Sigmoid colon (tissue), 7 donors: ENCODE measurements at places on chromosomes 11 and 22. TPM values are rescaled to one million over a fixed set of nuclear protein-coding genes. Genes with fewer than 3 reads are reported as not detected.
A peak's percentile ranks its signal among the peaks of the same experiment; 100 is the strongest.

GRCh38 chr22:27795696-27796517 lies 5.6 kb downstream of the MN1 start:
- no peak for DNase-seq

- DNase-seq: no peak
Observed at GRCh38 chr11:76850130-76850529, 10.6 kb upstream of the ACER3 start.

GRCh38 chr11:959608-960007 lies 33.9 kb downstream of the AP2A2 start:
- no peak for DNase-seq

DNA sequence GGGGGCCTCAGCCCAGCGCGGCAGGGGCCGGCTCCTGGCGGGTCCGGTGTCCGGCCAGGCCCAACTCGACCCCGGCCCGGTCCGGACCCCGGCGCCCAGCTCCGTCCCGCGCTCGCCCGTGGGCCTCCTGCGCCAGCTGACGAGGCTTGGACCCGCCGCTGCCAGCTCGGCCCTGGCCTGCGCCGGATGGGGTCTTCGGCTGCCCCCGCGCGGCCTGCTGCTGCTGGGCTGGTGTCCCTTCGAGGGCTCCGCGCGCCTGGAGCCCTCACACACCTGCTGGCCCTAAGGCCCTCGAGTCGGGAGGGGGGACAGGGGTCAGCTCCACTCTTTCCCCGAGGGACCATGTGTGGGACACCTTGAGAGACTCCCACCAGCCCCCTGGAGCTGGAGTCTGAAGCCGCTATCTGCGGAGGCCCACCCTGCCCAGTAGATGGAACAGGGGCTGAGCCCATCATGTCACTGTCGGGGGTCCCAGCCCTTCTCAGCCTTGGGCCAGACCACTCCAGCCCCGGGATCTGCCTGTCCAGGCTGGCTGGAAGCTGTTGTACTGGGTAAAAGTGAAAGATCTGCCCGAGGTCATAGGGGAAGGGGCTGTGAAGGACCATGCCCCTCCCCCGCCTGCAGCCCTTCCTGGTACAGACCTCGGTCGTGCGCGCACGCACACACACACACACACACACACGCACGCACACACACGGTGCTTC lies 768 bp upstream of the CDKN1C start:
- DNase-seq: peak; percentile 85

DNA sequence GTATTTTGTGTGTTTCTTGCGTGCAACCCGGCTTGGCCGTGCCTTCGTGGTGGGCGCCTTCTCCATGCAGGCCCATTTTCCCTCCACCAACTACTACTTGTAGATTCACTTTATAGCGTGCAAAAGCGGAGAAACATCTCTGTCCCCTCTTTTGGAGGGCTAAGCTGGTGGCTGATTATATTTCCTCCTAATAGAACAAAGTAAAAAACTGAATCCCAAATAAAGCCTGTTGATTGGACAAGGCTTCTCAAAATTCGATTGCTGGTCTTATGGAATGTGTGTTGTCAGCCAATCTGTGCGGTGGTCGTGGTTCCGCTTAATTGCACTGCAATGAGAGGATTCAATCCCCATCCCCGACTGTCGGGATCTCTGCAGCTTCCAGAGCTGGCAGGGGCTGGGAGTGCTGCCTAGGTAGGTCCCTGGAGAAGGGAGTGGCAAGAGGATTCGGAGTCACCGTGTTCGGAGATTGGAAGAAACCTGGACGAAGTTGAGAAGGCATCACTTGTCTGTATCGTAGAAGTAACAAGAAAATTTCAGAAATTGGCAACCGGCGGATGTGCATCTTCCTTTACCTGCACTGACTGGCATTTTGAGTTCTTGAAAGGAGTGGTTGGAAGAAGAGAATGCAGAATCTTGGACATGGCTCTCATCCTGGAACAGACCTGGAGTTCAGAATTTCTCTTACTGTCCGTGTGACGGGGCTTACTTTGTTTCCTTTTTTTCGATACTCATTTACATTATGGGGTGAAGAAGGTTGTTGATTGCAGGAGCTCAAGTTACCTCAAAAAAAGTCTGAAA lies 1.1 kb downstream of the HMGXB4 start:
- DNase-seq: no peak

DNA sequence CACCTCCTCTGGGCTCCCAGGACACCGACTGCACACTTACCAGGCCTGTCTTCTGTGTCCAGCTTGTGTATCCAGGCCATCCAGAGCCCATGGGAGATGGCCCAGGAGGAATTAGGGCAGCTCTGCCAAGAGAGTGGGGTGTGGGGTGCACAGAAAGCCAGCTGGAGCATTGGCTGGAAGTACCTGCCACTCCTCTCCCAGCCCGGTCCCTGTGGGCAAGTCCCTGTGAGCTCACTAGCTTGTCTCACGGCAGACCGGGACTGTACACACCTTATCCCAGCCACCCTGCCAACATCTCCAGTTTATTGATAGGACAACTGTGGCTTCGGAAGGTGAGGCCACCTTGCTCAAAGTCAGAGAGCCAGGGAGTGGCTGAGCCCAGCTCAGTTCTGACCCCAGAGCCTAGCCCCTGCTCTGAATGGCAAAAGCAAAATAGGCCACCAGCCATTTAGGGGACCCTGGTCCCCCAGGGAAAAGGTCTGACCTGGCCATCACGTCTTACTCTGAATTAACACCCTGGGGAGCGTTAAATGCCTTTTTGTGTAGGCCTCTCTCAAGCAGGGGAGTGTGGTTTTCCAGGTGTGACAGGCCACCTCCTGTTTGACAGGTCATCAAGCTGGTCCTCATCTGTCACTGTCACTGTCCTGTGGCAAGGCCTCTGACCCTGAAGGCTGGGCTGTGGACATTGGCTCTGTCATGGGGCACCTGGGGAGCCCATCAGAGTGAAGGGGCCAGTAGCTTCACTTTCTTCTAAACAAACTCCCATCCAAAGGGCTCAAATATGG lies 15.1 kb downstream of the UQCR10 start:
- no peak for DNase-seq

DNA sequence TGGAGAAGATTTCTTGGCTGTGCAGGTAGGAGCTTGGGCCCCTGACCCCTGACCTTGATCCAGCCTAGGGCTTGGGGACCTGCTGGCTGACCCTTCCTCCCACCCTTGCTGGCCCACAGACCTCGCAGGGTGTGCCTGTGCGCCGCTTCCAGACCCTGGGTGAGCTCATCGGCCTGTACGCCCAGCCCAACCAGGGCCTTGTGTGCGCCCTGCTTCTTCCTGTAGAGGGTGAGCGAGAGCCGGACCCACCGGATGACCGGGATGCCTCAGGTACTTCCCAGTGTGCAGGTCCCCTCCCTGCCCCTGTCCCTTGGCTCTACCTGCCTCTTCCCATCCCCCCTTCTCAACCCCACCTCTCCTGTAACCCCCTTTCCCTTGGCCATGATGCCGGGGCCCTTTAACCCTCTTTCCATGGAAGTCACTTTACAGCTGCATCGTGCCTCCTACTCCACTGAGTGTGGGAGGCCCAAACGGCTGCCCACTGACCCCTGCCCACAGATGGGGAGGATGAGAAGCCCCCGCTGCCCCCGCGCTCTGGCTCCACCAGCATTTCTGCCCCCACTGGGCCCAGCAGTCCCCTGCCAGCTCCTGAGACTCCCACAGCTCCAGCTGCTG lies 3.8 kb downstream of the INPPL1 start:
- DNase-seq: no peak

DNA sequence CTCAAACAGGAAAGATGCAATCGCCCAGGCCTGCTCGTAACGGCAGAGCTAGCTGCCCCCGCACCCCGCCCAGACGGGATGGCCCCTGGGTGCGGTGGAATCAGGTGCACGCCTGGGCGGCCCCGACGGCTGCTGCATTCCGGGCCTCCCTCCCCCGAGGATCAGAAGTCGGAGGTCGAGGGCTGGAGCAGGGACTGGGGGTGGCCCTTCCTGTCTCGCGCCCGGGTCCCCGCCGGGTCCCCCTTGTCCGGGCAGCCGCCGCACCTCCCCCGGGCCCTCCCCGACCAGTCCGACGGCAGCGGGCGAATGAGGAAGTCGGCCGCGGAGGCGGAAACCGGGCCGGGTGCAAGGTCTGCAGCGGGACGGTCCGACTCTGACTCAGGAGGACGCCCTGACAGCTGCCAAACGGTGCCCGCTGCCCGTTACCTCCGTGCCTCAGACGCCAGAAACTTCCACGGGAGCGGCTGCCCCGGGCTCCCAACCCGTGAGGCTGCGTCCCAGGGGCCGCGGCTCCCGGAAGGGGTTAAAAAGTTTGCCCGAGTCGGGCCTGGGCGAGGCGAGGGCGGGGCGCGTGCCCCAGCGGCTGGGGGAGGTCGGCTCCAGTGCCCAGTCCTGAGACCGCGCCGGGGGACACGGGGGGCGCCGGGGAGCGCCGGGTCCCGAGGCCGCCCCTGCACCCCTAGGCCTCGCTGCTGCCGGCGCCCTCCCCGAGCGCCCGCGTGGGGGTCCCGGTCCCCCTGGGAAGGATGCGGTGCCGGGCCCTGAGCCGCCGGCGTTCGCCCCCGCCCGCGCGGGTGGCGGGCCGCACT lies 663 bp downstream of the MYH9 start:
- peak; percentile 88 for DNase-seq

DNA sequence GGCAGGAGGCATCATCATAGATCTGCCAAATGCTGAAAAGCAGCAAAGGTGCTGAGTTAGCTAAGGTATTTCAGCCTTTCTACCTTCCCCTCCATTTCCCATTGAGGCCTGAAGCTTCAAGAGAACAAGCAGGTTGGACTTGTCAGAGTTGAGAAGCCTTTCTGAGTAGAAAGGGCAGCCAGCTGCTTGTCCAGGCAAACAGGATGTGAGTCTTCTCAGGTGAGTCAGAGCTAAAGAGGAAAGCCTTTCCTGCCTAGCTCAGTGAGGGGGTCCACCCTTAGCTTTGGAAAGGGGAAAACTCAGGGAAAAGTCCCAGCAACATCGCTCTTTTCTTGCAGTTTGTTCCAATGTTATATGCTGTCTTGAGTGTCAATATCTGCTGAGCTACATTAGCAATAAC lies 13.2 kb upstream of the MPZL2 start:
- DNase-seq: no peak

GRCh38 chr11:114921697-114922096 lies 243.4 kb downstream of the NXPE2 start:
- no peak for DNase-seq

DNA sequence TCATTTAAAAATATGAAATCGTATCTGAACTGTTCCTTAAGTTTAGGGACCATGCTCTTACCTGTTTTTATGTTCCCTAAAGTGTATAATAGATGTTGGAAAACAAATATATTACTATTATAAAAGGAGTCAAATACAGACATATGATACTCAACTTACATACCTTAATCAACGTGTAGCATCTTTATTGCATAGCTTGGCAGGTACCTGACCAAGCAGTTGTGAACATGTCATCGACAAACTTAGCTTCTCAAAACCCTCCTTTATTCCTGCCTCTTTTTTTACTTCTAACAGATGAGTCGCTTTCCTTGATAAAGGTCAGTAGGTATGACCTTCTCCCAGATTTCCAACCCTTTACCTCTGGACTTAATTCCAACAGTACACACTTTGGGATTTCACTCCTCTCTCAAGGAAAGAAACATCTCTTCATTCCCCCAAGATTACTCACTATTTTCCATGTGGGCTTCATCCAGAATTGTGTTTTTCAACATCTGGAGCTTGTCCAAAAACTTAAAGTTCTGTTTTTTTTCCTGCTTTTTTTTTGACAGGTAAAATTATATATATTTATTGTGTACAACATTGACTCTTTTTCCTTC lies 11.9 kb downstream of the HIPK3 start:
- DNase-seq: no peak

DNA sequence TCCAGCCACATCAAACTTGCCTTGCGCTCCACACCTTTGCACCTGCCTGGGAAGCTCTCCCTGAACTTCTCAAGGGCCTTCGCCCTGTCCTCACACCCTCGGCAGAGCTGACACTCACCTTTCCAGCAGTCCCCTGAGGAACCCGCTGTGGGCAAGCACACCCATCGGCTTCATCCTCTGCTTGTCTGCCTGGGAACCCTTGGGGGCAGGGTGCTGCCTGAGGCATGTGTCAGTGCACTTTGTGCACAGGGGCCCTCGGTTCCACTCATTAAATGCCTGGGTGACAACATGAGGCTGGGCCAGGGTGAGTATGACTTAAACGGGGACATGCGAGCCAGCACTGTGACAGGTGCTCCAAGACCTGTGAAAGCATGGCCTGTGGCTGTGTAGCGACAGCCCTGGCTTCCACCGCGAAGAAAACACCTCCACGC lies 2.6 kb upstream of the LRFN4 start:
- no peak for DNase-seq

DNA sequence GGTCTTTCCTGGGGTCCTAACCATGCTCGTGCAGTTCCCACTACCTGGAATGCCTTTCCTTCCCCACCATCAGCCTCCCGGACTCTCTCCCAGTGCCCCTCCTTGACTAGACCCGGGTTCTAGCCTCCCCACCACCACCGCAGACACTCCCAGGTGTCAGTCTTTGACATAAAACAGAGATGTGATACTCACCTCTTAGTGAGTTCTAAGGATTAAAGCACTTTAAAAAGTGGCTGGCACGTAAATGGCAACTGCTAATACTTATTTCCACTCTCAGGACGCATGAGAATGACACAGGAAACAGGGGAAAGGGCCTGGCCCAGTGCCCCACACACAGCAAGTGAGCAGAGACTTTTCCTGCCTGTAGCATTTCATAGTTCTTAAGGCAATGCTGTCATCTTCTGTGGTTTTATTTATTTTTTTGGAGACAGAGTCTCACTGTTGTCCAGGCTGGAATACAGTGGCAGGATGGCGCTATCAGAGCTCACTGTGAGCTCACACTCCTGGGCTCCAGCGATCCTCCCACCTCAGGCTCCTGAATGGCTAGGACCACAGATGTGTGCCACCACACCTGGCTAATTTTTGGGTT lies 1.9 kb upstream of the SLC25A45 start:
- DNase-seq: no peak

GRCh38 chr22:25540166-25540907 lies 24.1 kb upstream of the GRK3 start:
- no peak for DNase-seq

DNA sequence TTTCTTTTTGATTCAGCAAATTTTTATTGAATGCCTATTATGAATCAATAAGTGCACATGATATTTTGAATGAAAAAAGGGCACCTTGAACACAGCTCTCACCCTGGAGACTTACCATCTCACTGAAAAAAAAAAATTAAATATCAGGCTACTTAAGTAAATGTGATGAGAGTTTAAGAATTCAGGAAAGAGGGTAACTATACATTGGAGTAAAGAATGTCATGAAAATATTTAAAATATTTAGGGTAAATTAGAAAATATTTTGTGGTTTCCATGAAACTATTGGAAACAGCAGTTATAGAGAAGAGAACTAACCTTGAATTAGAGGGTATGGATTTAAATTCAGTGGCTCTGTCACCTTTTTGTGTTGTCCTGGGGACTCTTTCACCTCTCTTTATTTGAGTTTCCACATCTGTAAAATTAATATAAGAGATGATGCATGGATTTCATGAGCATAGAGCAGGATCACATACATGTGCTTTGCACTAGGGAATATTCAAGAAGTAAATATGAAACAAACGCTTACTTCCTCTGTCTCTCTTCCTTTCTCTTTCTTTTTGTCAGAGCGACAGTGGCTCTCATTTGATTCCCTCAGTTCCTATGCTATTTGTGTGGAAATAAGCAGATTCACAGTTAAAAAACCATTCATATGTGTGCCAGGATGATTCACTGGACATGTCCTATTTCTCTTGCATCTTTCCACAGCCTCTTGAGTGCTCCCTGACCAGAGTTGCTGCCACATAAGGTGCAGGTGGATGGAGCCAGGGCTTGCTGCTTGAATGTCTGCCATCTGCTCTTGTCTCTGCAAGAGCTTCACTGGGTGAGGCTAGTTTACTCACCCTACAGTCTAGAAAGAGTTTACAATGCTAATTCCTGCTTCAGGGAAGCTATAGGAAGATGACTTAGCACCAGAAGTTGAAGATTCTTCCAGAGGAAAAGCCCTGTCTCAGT lies 533.1 kb downstream of the ETS1 start:
- no peak for DNase-seq

The PGGHG gene
- total RNA-seq: 15.3 TPM

The TSSK2 gene
- not detected for total RNA-seq

The LAYN gene
- total RNA-seq: 36.0 TPM

The MYEOV gene
- not detected for total RNA-seq
